ENCODE measurements at places on chromosomes 6 and 20.

GRCh38 chr6:133841176-133841575 is 47.7 kb upstream of the TCF21 start:
- no peak for DNase-seq

DNA sequence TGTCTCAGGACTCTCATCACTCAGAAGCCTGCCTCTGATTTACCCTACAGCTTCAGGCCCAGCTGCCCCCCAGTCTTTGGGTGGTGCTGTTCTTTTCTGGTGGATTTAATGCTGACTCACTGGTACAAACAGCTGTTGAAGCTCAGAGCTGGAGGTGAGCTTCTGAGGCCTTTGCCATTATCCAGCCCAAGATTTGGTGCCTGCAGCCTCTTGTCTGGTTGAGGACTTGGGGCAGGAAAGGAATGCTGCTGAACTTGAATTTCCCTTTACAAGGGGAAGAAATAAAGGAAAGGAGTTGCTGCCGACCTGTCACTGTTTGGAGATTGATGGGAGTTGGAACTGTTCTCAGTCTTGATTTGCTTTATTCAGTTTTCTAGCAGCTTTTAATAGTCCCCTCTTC is 19.8 kb downstream of the ABCF1 start:
- DNase-seq, result peak; percentile 71

- no peak for DNase-seq
Observed at GRCh38 chr6:108846101-108846500, 2.1 kb upstream of the ARMC2 start.

GRCh38 chr6:11964729-11965335 is 47.3 kb upstream of the HIVEP1 start:
- no peak for DNase-seq

DNA sequence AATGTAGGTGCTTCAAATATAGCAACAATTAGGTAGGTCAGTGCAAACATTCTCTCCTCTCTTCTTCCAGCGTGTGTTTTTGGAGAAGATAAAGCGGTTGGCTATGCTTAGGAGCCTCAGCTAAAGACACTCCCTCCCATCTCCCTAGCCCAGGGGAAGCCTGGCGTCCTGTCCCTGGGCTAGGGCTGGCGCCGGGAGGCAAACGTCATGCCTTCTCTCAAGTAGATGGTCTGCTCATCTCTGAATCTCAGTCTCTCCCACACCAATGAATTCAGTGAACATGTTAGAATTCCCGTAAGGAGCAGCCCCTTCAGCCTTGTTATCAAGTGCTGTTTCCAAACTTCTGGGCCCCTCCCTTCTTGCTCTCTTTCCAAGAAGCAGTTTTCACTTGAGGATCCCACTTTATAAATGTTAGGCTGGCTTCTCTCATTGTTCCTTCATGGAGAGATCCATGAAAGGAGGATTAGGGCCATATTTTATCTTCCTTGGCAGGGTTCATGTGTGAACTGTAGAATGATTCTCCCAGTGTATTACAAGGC is 142.8 kb downstream of the CLIC5 start:
- no peak for DNase-seq

- peak; percentile 55 for DNase-seq
Observed at GRCh38 chr6:14068133-14068532, 49.4 kb upstream of the CD83 start.

GRCh38 chr6:81820980-81821379 is 68.5 kb upstream of the TENT5A start:
- no peak for DNase-seq

- DNase-seq, result peak; percentile 58
Observed at GRCh38 chr20:36606158-36607066, 833 bp downstream of the RAB5IF start.

DNA sequence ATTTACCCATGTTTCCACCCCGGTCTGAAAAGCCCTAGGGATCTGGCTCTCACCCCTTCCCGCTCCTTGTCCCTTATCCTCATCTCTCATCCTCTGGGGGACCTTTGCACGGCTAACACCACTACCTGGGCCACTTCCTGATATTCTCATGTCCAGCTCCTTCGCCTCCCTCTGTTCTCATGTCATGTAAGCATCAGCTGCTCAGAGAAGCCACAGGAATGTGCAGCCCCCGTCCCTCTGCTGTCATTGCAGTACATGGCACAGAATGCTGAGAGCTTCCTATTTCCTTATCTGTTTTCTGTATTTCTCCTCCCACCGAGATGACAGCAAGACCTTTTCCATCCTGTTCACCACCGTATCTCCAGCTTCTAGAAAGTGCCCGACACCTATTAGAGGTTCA is 102.4 kb downstream of the MTHFD1L start:
- DNase-seq, result peak; percentile 33

GRCh38 chr6:133811557-133811956 is 77.4 kb upstream of the TCF21 start:
- DNase-seq, result no peak

DNA sequence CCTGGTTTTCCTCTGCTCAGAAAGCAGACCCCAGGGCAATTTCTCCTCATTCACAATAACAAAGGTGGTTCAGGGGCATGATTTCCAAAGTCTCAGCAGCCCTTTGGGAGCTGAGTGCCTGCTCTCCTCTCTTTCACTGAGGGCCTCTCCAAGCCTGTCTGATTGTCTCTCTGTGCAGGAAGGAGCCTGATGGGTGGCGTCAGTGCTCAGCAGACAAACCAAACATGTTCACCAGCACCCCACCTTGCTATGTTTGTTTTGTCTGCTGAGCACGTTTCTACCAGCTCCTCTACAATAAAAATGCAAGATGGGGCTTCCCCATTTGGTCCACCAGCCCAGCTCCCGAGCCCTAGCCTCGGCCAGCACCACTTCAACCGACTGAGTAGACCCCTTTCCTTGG is 25.4 kb upstream of the TCP11 start:
- DNase-seq, result no peak

GRCh38 chr6:3137057-3137777 is 18.7 kb downstream of the BPHL start:
- DNase-seq, result peak; percentile 17

GRCh38 chr20:34862724-34863123 is 9.9 kb downstream of the GGT7 start:
- no peak for DNase-seq

DNA sequence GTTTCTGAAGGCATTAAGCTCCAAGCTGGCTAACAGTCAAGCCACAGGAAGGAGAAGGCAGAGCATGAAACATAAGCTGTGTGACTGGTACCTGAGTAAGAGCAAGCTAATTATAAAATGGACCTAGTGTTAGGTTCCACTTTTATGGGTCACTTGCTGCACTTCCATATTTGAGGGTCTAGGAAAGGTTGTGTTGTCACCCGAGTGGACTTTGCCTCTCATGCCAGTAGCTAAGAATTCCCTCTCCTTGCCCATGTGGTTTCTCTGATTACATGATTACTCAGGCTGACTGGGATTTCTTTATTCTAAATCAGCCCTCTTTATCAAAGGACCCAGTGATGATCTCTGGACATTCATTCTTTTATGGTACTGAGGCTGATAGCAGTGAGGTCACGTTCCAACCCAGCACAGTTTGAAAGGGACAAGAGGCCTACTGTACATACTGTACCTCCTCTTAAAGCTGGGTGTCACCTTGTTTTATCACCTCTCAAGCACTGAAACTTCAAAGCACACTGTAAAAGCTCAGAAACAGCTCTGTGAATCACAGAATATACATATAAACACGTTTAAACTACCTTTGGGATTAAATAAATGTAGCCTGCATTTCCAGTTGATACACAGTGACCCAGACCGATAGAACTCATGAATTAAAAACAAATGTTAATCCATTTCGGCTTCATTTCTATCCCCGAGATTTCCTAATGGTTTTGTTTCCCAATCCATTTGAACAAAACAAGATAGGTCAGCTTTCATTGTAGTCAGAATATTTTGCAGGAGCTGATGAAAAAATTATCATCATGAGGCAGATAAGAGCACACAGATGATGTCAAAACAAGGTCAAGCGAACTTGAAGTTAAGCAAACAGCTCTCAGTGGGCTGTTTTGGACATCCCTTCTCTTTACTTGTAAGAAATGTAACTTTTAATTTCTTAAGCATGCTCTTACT is 96.5 kb downstream of the ALDH8A1 start:
- DNase-seq, result no peak

- DNase-seq, result no peak
Observed at GRCh38 chr20:55449091-55449490, 556.2 kb downstream of the CBLN4 start.

DNA sequence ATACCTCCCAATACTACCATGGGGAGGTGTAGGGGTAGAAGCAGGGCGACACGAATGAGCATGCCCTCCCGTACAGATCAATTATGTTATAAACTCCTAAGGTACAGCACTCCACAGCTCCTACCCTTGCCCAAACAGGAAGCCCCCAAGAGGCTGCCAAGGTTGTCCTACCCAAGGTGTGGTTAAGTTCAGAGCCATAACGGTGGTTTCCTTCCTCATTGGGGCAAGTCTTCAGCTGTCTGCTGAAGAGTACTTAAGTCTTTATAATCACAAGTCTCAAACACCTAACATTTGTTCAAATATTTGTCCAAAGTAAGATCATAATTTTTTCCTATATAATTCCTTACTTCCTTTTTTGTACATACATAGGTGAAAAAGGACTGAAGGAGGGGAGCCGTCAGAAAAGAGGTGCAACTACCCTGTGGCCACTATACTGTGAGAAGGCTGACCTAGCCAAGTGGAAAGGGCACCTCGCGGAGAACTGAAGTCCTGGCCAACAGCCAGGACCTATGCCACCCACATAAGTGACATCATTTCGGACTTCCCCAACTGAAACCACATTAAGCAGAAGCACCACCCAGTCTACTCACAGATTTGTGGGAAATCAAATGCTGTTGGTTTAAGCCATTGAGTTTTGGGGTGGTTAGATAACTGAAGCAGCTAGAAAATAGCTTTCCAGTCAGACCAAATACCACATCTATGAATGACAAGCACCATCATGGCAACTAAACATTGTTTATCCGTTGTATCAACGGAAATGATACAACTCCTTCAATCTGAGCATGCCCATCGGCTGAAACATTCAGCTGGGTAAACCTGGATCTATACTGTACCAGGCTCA is 2.9 kb upstream of the RAB22A start:
- DNase-seq, result peak; percentile 65

- peak; percentile 78 for DNase-seq
Observed at GRCh38 chr20:59938221-59938620, 1.9 kb downstream of the PPP1R3D start.

All from mesenchymal stem cell (in vitro differentiated cells and primary cell).